Activated CD4-positive, alpha-beta T cell treated with anti-CD3 and anti-CD28 coated beads, Interleukin-2, amount 10 ng/mL, durations not matched to agents 7 days and 5 days (primary cell): ENCODE measurements at places on chromosomes 2 and 18. TPM values are rescaled to one million over a fixed set of nuclear protein-coding genes. Genes with fewer than 3 reads are reported as not detected.

DNA sequence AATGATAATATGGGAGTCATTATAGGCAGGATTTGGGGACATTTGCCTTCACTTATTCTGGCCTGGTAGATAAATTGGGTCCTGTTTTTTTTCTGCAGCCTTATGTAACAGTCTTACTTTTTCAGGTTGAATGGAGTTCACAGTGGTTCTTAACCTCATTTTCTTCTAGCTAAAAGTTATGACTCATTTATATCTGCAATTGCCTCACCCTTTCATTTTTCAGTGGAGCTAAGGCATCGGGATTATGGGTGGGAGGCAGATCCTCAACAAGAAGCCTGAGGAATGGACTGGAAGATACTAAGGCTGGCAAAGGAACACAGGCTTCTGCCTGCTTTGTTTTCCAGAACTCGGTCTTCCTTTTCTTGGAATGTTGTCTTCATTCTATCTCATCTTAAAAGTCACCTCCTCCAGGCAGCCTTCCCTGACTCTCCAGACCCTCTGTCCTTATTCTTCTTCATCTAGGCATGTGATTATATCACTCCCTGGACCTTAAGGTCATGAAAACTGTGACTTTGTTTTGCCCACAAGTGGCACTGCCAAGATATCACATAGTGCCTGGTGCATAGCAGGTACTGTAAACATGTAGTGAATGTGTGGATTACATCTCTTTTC lies 41.0 kb upstream of the ACSL3 start:
- H3K27me3 ChIP-seq = peaks cover 3% of the 10 kb centered on the region
- H3K36me3 ChIP-seq = no peaks in the 10 kb centered on the region
- H3K4me1 ChIP-seq = peaks cover 1% of the 10 kb centered on the region
- H3K27ac ChIP-seq = no peak overlapping the region
- DNase-seq = no peak

DNA sequence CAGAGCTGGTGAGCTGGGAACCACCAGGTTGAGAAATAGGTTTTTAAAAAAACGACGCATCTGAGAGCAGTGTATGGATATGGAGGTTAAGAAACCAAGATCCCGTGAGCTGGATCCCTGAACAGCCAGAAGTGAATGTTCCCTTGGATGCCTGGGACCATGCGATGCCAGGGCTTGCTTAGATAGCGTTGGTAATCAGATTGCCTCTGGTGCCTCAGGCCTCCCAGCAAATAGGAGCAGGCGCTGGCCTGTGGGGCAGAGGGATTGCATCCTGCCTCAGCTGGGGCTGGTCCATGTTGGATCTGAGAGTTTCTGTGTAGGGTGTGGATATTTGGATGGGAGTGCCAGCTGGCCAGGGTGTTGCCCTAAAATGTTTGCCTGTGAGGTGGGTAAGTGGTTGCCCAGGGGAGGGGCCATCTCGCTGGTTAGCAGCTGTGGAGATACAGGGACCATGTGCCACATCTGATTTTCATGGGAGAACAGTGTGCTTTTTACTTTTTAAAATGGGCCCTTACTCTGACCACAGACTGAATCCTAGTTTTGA lies 80.8 kb upstream of the MCFD2 start:
- no peak for DNase-seq
- H3K36me3 ChIP-seq = peaks cover 48% of the 10 kb centered on the region
- no peak overlapping the region for H3K27ac ChIP-seq
- no peaks in the 10 kb centered on the region for H3K4me1 ChIP-seq

GRCh38 chr2:229857634-229858033 lies 64.2 kb downstream of the TRIP12 start:
- no peak overlapping the region for H3K4me3 ChIP-seq
- H3K27me3 ChIP-seq = no peaks in the 10 kb centered on the region
- no peak overlapping the region for H3K27ac ChIP-seq
- peaks cover 25% of the 10 kb centered on the region for H3K4me1 ChIP-seq

Gene ASB18
- not detected for total RNA-seq

Gene CROCC2
- not detected for total RNA-seq

DNA sequence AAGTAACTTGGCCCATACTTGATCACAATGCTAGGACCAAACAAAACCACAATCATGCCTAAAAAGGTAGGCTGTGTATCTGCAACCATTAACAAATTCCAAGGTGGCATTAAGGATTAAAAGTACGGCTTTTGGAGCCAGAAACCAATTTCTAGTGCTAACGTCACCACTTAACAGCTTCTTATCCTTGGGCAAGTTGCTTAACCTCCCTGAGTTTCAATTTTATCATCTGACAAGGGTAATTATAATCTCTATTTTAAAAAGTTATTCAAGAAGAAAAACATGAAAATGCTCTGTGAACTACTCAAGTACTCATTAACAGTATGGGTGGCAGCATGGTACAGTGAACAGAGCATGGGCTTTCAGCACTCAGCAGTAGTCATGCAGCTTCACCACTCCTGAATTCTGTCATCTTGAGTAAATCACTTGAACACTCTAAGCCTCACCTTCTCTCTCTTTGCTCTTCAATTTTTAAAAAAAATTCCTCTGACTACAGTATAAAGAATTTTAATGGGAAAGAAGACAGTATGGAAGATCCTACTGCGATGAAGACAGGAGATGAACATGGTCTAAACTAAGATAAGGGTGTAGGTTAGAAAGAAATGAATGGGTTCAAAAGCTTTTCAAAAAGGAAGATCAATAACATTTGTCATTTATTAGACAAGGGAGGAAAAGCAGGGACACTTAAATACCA lies 69.2 kb downstream of the SS18 start:
- no peak overlapping the region for H3K27ac ChIP-seq
- no peak overlapping the region for H3K4me3 ChIP-seq
- H3K4me1 ChIP-seq = peaks cover 19% of the 10 kb centered on the region

Gene SFXN5
- 10.0 TPM for total RNA-seq

Gene ZNF521
- not detected for total RNA-seq

Gene NT5C1B
- total RNA-seq = not detected

DNA sequence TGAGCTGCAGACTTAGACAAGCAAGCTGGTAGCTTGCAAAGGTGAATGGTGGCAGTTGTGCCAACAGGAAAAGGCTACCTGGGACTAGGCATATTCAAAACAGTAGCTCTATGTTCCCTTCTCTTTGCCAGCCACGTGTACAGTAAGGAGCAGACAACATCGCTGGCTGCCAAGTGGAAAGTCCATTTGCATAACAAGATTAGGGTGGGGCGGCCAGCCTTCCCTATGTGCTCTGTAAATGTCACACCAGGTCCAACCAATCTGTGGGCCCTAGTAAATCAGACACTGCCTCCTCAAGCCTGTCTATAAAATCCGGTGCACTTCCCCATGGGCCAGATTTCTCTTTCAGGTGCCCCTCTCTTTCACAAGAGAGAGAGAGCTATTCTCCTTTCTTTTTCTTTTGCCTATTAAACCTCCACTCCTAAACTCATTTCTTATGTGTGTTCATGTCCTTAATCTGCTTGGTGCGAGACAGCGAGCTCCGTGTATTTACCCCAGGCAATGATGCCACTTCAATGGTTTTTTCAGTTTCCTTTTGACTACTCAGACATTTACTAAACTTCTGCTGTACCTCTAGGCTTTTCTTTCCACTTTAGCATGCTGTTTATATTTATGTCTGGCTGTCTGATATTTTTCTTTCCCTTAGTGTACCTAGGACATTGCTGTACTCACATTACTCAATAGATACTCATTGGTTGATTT lies 297.4 kb upstream of the GCFC2 start:
- H3K4me1 ChIP-seq = no peaks in the 10 kb centered on the region
- H3K27ac ChIP-seq = no peak overlapping the region
- H3K36me3 ChIP-seq = no peaks in the 10 kb centered on the region
- DNase-seq = no peak

Gene EPHA4
- total RNA-seq = 29.3 TPM

DNA sequence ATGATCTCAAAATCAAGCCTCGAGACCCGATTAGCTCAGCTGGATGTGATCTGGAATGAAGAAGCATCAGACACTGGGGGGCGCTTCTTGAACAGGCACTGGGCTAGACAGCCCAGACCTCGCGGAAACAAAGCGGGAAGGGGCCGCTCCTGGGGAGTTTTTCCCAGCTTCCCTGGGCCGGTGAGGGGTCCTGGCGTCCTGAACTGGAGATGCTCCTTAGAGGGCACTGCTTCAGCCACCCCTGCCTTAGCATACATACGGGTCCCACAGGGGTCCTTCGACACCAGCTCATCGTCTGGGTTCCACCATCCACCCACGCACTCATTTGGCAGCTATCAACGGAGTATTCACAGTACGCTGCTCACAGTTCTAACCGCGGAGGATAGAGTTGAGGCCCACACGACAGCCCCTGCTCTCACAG lies 146.7 kb downstream of the TSN start:
- H3K27me3 ChIP-seq = no peaks in the 10 kb centered on the region
- H3K36me3 ChIP-seq = no peaks in the 10 kb centered on the region
- H3K4me3 ChIP-seq = no peak overlapping the region
- peaks cover 3% of the 10 kb centered on the region for H3K4me1 ChIP-seq

DNA sequence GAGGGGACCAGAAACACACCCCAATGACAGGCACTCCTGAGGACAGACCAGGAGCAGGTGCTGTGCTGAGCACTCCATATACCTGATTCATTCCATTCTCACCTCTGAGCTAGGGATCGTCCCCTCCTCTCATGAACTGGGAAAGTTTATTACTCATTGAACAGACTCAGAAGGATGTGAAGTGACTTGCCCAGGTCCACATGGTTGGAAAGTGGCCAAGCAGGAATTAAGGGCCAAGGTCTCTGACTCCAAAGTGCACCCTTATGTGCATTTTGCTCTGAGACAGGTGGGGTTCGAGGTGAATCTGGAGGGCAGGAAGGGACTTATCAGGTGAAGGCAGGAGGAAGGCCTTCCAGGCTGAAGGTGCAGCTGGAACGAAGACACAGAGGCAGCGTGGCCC lies 25.1 kb upstream of the PLB1 start:
- H3K27ac ChIP-seq = no peak overlapping the region
- no peaks in the 10 kb centered on the region for H3K36me3 ChIP-seq
- peaks cover 27% of the 10 kb centered on the region for H3K4me1 ChIP-seq
- no peaks in the 10 kb centered on the region for H3K27me3 ChIP-seq
- DNase-seq = no peak
- H3K4me3 ChIP-seq = no peak overlapping the region

DNA sequence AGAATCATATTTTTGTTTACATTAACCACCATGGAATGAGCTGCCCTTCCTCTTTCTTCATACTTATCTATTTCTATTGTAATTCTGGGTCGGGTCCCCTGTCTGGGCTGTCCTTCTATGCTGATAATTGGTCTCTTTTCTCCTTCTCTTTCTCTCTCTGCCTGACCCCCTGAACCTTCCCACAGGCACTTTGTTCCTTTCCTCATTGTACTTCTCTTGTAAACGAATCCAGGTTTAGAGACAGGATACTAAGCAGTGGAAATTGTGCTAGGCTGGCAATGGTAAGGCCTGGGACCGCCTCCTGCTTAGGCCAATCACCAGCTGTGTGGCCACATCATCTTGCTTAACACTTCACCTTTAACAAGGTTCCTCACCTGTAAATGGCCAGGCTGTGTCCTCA lies 137.0 kb downstream of the ZNF532 start:
- no peaks in the 10 kb centered on the region for H3K4me1 ChIP-seq
- H3K36me3 ChIP-seq = no peaks in the 10 kb centered on the region
- no peak for DNase-seq
- H3K27ac ChIP-seq = no peak overlapping the region

DNA sequence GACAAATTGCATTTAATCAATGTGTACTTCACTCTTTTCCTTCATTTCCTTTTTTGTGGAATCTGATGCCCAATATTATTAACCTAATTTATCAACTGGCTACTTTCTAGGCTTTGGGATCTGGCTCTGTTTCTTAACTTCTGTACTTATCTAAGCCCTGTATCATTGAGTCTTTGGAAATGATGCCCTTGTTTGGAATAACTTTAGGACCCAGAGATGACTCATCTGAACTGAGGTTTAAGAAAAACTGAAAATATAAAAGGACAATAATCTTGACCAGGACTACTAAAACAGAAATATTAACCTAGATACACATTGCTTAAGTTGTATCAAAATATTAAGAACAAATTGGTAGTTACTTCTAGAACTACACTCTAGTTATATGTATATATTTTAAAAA lies 600.8 kb downstream of the CPS1 start:
- no peak overlapping the region for H3K27ac ChIP-seq
- no peaks in the 10 kb centered on the region for H3K36me3 ChIP-seq
- no peak overlapping the region for H3K4me3 ChIP-seq
- no peak for DNase-seq
- H3K4me1 ChIP-seq = no peaks in the 10 kb centered on the region

Gene VAMP5
- total RNA-seq = 61.5 TPM

Gene CD226
- 113 TPM for total RNA-seq

DNA sequence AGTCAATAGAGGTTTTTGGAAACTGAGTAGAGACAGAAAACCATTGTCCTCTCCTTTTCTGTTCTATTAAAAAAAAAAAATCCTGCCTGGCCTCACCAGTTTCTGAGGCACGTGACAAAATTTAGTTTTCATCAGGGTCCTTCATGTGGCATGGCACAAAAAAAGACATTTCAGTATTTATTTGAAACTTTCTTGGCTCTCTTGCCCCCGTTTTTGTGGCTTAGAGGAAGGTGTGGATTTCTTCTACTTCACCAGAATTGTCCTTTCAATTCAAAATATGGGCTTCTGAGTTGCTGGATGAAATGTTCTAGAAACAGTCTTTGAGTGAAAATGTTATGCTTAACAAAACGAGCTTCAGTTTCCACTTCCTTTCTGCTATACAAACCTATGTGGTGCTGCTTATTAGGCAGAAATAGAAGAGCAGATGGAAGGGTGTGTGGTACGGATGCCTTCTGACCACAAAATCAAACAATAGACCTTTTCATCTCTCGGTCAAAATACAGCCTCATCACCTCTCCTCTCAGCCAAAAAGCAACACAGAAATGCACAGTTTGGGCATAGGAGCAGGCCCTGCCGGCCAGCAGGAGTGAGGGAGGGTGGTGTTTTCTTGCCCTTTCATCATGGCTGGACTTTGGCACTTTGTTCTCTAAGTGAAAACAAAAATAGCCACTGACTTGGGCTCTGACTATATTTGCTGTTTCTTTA lies 89.2 kb downstream of the SH3RF3 start:
- H3K36me3 ChIP-seq = peaks cover 2% of the 10 kb centered on the region
- no peak overlapping the region for H3K4me3 ChIP-seq
- peaks cover 68% of the 10 kb centered on the region for H3K27me3 ChIP-seq
- peaks cover 54% of the 10 kb centered on the region for H3K4me1 ChIP-seq
- no peak for DNase-seq

Gene CDH20
- not detected for total RNA-seq

DNA sequence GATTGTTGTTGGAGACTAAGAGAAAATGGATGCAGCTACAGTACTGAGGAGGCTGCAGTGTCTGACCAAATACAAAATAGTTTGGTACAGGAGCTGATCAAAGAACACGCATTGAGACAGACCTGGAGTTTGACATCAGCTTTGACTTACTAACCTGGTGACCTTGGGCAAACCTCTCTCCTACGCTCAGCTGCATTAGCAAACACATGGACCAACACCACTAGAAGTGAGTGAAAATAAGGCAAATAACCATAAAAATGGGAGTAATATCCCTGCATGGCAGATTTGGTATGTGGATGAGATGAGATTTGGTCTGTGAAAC lies 126.5 kb downstream of the LPIN1 start:
- no peak for DNase-seq
- H3K27ac ChIP-seq = no peak overlapping the region
- H3K36me3 ChIP-seq = no peaks in the 10 kb centered on the region
- H3K27me3 ChIP-seq = peaks cover 8% of the 10 kb centered on the region
- no peak overlapping the region for H3K4me3 ChIP-seq
- no peaks in the 10 kb centered on the region for H3K4me1 ChIP-seq
